ENCODE measurements at places on chromosomes 5 and 9.

DNA sequence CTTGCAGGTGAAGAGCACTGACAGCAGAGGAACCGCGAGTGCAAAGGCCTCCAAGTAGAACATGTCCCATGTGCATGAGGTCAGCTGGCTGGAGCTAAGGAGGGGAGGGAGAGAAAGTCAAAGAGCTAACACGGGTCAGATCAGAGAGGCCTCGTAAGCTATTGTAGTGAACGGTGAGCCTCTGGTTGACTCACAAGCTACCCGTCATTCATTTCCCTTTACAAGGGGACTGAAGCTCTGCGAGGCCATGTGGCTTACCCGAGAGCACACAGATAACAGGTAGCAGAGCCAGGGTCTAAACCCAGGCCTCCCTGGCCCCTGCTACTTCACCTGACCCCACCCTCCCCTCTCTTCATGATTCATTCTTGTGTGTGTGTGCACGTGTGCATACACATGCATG is 152.7 kb upstream of the ADRA1B start:
- no peak for DNase-seq

- peak; percentile 12 for DNase-seq
Measured at GRCh38 chr5:139181835-139182452, 16.2 kb downstream of the SIL1 start.

DNA sequence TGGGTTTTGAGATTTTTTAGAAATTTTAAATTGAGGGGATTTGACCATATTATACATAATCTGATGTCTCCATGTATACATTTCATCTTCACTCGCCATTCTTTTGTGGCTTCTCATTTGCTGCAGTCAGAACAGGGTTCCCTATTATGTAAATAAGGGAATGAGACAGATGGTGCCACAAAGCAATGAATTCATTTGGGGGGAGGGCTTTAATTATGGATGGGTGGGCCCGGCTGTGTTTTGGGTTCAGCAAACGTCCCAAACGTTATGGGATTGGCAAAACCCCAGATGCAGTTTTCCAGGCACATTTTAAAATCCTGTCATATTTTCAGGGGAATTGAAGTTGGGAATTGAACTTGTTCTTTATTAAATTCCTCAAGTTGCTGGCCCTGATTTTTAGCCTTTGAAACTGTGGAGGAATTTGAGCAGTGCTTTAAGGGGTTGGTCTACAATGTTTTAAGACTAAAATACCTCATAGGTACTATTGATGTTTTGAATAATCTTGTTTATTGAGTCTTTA is 558.5 kb upstream of the ZNF462 start:
- no peak for DNase-seq

- no peak for DNase-seq
Measured at GRCh38 chr9:123639743-123640142, 283.7 kb downstream of the CRB2 start.

DNA sequence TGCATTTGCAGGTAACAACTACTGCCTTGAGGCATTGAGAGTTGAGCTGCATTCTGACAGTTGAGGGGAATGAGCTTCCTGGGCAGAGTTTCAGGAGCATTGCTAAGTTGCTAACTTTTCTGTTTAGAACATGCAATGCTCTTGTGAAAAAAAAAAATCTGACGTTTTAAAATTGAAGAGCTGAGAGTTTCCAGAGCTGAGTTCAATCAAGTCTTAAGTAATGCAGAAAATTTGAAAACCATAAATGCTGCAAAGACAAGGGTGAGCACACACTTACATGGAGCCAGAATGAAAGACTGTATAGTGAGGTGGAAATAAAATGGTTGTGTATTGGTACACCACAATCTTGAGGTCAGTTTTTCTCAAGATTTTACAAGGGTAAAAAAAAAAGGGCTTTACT is 166.0 kb downstream of the GABRB2 start:
- no peak for DNase-seq

DNA sequence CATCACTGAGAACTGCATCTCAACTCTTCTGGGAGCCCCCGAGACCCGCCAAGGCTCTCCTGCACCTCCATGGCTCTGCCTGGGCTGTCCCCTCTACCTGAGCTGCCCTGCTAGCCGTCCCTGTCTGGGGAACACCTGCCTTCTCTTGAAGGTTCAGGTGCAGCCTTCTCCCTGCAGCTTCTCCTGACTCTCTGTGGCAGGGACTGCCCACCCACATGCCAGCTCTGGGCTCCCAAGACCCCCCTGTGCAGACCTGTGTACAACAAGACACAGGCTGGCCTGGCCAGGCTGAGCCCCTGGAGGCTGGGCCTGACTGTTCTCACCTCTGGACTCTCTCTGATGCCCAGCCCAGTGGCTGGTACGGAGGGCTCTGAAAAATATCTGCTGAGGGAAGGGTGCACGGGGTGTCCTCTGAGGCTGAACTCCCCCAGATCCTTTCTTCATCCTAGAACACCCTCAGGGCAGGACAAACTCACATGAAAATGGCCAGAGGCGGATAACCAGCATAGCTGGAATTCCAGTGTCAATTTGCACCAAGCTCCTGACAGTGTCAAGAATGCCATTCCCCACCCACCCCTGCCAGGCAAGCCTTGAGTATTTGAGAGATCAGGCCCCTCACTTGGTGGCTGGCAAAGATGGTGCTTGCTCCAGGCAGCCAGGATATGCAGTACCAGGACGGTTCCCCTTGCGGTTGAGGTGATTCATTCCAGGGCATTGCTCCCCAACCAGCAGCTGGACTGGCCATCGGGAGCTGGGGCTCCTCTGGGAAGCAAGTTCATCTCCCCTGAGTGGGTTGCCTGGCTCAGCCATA is 40.9 kb upstream of the SLC25A51 start:
- DNase-seq: no peak

DNA sequence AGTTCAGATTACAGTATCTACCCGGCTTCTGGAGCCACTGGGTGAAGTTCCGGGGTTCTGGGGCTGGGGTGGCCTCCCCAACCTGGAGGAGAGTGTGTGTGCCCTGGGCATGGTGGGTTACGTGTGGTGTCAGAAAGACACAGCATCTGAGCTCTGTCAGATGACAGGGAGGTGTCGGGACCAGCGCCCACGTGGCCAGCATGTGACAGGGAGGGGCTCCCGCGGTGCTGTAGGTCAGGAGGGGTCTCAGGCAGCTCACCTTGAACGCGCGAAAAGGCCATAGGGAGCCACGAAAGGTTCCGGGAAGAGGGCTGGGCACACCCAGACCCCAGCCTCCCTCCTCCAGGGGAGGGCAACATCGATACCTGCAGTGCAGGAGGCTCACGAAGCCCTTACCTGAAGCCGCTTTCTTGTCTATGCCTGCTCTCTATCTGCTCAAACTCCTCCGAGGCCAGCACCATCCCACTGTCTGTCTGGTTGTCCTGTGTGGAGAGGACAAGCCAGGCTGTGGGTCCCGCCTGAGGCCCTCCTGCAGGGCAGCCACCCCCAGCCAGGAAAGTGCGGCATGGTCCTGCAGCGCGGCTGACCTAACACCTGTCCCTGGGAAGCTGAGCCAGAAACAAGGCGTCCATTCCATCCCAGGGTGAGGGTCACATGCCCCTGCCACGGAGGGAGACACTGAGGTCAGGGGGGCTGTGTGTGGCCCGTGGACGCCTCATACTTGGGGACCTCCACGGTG is 17.4 kb upstream of the SCGB3A1 start:
- DNase-seq: no peak

- no peak for DNase-seq
Measured at GRCh38 chr5:157369507-157369906, 90.5 kb upstream of the NIPAL4 start.

DNA sequence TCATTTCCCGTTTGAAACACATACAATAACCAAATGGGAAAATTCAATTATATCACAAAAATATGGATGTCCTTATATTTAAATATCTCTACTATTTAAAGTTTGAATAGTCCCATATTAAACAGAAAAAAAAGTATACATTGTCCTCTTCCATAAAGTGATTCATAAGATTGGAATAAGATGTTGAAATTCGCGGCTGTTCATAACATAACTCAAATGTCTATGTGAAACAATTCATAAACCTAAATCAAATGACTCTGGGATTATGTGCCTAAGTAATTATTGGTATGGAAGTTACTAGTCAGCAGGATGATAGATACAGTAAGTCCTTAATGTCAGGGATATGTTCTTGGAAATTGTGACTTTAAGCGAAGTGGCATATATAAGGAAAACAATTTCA is 3.9 kb upstream of the EFNA5 start:
- DNase-seq: no peak

- DNase-seq: no peak
Measured at GRCh38 chr9:77779010-77779409, 130.9 kb upstream of the GNA14 start.

DNA sequence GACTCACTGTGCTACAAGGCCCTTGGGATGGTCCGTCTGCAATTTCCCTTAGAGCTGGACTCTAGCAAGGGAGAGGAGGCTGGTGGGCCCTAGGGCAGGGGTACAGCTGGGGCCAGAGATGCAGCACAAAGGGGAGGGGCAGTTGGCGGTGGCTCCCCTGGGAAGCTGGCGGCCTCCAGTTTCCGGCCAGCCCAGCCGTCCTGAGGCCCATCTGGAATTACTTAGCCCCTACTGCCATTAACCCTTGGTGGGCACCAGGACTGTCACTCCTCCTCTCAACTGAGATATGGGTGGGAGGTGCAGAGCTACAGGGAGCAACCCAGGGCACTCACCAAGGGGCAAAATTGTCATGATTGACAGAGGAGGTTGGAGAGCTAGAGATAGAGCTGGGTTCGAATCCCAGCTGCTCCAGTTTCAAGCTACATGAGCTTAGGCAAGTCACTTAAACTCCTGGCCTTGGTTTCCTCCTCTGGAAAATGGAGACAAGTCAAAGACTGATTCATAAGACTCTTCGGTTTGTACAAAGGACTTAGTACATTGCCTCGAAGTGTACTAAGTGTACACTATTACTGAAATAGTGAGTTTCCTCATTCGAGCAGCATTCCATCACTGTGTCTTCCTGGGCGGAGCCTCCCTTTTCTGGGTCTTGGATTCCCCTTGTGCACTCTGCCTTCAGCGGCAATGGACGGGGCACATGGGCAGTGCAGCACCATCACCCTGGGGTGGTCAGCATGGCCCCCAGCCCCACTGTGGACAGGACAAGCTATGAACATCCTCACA is 2.7 kb upstream of the PDGFRB start:
- DNase-seq: no peak

GRCh38 chr9:34035656-34036055 is 13.0 kb downstream of the UBAP2 start:
- DNase-seq: no peak

- no peak for DNase-seq
Measured at GRCh38 chr9:801399-802071, 40.0 kb upstream of the DMRT1 start.

DNA sequence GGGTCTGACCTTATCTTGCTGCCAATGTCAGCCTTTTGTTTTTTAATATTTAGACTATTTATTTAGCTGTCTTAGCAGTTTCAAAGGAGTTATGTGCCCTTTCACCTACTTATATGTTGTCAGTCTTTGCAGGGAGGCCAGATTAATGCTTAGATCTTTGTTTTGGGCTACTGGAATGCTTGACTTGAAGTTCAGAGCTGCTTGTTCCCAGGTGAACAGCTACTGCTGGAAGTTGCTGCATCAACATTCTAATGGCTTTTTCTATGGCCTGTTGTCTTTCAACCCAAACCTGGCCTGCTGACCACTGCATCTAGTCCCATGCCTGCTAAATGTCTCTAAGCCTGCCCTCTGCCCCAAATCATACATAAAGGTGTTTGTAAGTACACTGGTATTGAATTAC is 3.0 kb downstream of the SLC22A5 start:
- DNase-seq: no peak

GRCh38 chr9:117936185-117937130 is 232.3 kb downstream of the TLR4 start:
- no peak for DNase-seq

- no peak for DNase-seq
Measured at GRCh38 chr5:117249086-117249815, 674.6 kb upstream of the SEMA6A start.

DNA sequence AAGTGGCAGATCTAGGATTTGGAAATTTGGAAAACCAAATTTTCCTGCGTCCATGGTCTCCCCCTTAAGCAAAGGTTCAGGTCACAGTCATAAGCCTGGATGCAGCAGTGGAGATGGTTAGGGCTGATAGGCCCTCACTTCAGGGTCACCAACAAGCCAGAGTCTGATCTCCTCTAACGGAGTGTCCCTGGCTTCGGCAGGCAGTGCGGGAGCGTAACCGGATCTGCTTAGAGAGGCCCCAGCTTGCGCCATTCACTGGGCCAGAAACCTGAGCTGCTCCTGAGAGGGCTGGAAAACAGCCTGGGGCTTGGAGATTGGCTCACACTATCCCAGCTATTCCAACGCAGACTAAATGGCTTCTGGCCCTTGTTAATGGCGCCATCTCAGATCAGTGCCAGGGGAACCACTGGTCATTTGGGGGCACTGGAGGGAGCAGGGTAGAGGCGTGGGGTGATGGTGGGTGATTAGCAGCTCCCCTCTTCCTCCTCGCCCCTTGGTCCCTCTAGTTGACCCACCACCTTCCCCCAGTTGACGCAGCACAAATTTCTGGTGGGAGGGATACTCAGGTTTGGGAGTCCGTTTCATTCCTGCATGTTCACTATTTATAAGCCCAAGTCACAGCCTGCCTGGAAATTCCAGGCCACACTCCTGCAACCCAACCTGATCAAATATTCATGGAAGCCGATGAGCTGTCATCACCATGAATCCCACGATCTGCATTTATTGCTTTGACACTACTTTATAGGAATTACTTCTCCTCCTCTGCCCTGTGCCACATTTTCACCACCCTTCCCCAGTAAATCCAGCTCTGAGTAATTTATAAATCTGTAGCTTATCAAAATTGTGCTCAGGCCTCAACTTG is 134.6 kb upstream of the CPEB4 start:
- no peak for DNase-seq

GRCh38 chr5:172410662-172411483 is 43.5 kb downstream of the SH3PXD2B start:
- DNase-seq: no peak

DNA sequence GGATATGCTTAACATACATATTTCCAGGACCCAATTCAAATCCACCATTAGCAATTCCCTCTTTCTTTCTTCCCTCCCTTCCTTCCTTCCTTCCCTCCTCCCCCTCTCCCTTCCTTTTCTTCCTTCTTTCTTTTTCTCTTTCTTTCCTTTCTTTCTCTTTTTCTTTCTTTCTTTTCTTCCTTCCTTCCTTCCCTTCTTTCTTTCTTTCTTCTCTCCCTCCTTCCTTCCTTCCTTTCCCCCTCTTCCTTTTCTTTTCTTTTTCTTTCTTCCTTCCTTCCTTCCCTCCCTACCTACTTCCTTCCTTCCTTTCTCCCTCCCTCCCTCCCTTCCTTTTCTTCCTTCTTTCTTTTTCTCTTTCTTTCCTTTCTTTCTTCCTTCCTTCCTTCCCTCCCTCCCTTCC is 332.0 kb downstream of the TMEM161B start:
- DNase-seq: no peak

- DNase-seq: no peak
Measured at GRCh38 chr5:7779019-7780005, 71.6 kb downstream of the CFAP90 start.
